Activated T-helper 17 cell treated with anti-CD3 and anti-CD28 coated beads, Interleukin-2, amount 50 U/mL, for 72 hours (primary cell): ENCODE measurements at places on chromosomes 7 and 10. TPM values are rescaled to one million over a fixed set of nuclear protein-coding genes. Genes with fewer than 3 reads are reported as not detected.

The ETV1 gene
- total RNA-seq: 1.7 TPM

DNA sequence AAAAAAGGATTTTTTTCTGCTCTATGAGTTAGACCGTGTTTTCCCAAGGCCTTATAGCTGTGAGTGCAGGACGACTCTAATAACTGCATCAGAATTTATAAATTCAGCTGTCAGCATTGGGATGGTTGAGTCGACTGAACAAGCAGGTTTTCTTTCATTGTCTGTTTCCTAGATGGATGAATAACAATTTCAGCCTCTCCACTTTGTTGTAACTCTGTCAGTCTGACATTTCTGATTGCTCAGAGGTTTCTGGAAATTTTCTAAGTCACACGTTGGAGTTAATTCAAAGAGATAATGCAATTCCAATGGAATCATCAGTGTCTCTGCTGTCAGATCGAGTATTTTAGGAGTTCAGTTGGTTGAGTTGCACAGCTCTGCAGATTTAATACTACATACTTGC lies 159.2 kb downstream of the CHN2 start:
- no peak for ATAC-seq

DNA sequence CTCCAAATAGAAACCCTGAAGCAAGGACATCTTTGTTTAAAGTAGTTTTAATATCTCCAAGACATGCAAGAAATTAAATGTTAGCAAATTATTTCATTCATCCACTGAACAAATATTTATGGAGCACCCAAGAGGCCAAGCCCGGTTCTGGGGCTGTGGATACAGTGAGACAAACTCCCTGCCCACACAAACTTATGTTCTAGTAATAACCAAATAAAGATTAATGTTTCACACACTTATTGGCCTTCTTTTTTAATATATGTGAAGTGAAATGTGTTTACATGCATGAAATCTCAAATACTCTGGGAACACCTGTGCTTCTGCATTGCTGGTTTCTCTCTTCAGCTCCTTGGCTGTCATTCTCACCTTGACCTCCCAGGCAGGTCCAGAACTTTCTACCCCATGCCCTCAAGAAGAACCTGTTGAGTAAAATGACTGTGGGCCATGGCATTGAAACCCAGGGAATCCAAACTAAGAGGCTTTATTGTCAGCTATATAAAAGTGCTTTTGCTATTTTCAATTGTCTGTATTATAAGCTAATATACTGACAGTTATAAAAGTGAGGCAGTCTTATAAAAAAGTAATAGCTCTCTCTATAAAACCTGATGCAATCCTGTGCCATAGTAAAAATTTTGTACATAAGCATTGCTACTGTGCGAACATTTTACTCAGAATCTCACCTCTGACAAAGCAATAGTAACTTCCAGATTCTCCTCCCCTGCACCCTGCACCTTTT lies 43.7 kb downstream of the SVIL start:
- ATAC-seq: no peak

DNA sequence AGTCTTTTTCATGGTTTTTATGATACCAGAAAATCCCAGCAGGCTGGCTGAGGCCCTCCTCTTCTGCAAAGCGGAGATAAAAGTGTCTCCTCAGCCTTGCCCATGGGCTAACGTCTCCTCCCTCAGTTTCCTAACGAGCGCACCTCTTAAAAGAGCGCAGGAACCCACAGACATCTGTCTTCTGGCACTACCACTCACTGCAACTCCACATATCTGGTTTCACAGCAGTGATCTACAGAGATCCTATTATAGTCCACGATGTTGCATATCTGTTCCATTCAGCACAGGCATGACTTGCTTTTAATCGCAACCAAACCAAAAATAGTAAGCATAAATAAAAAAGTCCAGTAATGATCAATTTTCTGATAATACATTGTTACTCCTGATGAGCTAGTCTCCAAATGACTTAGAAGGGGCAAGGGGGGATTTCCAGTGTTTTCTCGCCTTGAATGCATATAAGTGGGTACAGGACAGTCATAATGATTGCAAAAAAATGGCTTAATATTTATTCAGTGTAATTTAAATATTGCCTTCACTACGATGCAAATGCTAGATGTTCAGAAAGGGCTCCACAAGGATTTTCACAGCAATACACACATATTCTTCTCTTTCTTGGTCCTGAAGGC lies 20.9 kb downstream of the ANKRD22 start:
- ATAC-seq: no peak

GRCh38 chr7:405489-406211 lies 114.0 kb downstream of the PDGFA start:
- ATAC-seq: no peak
